ENCODE measurements at places on chromosomes 3 and 15.
A peak's percentile ranks its signal among the peaks of the same experiment; 100 is the strongest.

DNA sequence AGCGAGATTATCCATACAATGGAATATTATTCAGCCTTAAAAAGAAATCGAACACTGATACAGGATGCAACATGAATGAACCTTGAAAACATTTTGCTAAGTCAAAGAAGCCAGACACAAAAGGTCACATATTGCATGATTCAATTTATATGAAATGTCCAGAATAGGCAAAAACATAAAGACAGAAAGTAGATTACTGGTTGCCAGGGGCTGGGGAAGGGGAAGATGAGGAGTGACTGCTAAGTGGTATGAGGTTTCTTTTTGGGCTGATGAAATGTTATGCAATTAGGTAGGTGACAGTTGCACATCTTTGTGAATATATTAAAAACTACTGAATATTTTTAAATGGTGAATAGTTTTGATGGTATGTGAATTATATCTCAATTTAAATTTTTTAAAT is 38.3 kb downstream of the LRRFIP2 start:
- no peak for DNase-seq

DNA sequence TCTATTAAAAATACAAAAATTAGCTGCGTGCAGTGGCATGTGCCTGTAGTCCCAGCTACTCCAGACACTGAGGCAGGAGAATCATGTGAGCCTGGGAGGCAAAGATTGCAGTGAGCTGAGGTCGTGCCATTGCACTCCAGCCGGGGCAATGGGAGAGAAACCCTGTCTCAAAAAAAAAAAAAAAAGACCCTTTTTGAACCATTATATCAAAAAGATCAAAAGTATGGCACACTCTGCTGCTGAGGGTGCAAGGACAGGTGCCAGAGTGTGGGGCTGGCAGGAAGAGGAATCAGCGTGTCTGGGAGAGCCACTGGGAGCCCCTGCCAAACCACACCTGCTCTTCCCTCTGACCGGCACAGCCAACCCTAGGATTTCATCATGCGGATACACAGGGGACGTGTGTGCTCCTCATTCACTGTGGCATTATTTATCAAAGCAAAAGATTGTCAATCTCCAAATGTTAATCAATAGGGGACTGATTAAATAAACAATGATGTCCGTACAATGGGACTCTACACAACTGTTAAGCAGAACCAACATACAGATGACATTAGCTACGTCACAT is 147.3 kb upstream of the TLE3 start:
- no peak for DNase-seq

DNA sequence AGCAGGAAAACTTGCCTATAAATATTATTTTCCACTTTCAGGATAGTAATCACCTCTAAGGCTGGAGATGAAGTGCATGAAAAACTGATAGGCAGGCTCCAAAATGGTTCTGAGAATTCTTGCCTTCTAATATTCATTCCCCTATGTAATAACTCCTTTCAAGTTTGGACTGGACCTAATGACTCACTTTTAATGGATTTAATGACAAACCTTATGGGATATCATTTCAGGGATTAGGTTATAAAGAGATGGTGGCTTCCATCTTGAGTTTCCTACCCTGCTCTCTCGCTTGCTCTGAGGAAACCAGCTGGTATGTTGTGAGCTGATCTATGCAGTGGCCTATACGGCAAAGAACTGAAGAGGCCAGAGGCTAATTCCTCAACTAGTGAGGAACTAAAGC is 192.0 kb downstream of the BCHE start:
- no peak for DNase-seq

GRCh38 chr15:60512937-60513336 is 34.0 kb upstream of the ICE2 start:
- no peak for DNase-seq

- DNase-seq = no peak
These were observed 33.5 kb downstream of the TKT start for GRCh38 chr3:53222183-53222901.

GRCh38 chr3:37450561-37450960 is 276.2 kb upstream of the LRRFIP2 start:
- DNase-seq = no peak

- no peak for DNase-seq
These were observed 41.9 kb downstream of the COLQ start for GRCh38 chr3:15479400-15480224.

DNA sequence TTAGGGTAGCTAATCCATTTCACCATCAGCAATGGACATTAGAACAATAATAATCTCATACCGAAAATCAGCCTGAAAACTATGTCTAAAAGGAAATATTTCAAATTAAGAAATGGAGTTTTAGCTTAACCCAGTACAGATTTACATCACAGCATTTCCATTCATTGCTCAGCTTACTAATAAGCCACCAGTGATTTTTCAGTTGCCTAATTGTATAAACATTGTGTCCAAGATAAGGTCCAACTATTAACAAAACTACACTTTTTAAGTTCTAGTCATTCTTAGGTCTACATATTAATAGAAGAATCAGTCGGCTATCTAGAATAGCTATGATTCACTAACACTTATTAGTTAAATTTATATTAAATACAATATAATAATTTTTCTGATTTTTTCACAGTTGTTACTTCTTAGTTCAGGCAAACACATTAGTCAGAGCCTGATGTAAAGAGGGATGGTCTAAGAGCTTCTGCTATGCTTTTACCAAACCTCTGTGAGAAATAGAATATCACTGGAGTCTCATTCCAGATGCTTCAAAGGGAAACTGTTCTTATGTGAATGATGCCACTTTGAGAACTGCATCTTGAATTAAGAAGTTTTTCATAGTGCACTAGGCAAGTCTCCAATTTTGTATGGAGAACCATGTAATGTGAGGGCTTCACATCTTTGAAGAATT is 74.1 kb downstream of the CMSS1 start:
- DNase-seq = no peak

GRCh38 chr3:117762621-117763037 is 1053.0 kb downstream of the TUSC7 start:
- no peak for DNase-seq

GRCh38 chr15:94532226-94532625 is 300.9 kb downstream of the MCTP2 start:
- no peak for DNase-seq

- DNase-seq = no peak
These were observed 49.6 kb upstream of the ICE2 start for GRCh38 chr15:60528530-60528929.

DNA sequence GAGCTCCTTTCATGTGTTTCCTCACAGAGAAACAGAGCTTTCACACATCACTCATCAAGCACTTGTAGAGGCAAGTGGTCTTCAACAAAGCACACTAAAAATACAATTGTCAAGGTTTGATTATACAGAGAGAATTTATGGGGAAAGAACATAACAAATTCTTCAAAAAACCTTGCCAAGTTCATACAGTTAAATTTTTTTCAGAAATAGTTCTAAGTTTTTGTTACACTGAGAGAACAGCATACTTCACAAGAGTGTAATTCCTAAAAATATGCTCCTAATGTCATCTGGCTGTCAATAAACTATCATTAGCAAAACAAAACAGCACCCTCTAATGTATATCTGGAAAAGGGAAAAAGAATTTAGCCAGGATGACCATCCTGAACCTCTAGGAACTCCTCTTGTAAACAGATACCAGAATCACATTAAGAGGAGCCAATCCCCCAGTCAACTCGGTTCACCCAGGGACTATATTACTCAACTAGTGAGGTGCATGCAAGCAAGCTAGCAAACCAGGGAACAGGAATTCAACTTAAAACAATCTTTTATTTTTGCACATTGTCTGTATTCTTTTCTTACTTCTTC is 63.3 kb downstream of the RAD18 start:
- peak; percentile 49 for DNase-seq

DNA sequence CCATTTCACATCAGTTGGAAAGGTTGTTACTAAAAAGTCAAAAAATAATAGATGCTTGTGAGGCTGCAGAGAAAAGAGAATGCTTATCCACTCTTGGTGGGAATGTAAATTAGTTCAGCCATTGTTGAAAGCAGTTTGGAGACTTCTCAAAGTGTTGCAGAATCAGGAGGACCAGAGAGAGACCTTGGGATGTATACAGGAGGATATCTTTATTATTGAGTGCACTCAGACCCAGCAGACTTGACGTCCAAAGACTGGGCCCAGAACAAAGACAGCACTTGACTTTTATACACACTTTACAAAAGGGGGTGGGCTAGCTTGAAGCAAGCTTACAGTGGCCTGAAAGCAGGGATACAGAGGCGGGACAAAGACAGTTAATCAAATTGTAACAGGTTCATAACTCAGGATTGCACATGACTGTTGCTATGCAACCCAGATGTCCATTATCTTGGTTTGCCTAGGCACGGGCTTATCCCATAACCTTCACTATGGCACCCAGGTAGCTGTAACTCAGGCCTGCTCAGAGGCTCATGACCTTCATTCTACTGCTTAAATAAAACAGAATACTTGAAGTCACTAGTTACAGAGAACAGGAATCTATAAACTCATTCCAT is 127.7 kb downstream of the SPATA16 start:
- no peak for DNase-seq

DNA sequence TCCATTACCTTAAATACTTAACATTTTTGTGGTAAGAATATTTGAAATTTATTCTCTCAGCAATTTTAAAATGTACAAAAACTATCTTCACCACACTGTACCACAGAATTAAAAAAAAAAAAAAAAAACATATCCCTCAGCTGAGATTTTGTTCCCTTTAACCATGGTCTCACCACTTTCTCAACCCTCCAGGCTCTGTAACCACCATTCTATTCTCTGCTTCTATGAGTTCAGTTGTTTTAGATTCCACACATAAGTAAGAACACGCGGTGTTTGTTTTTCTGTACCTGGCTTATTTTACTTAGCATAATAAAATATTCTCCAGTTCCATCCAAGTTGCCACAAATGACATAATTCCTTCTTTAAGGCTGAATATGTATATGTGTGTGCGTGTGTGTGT is 41.5 kb downstream of the CSNK1G1 start:
- no peak for DNase-seq

- no peak for DNase-seq
These were observed 30.1 kb downstream of the ISL2 start for GRCh38 chr15:76366714-76367113.

DNA sequence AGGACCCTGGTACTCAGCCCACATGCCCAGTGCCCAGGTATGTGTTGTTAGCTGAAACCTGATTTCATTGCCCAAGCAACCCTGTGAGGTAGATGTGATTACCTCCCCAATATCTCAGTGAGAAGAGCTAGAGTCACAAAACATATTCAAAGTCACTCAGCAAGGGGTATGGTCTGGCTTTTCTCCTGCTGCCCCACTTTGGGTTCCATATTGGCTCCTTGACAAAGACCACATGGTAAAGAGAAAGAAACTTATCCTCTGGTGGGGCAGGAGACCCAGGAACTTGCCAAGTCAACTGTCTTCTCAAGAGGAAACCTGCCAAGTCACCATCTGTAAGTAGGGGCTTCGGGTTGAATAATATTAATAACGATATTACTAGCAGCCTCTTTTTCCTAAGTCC is 148.3 kb upstream of the LMCD1 start:
- no peak for DNase-seq

GRCh38 chr3:47057212-47057671 is 77.8 kb downstream of the NBEAL2 start:
- no peak for DNase-seq

DNA sequence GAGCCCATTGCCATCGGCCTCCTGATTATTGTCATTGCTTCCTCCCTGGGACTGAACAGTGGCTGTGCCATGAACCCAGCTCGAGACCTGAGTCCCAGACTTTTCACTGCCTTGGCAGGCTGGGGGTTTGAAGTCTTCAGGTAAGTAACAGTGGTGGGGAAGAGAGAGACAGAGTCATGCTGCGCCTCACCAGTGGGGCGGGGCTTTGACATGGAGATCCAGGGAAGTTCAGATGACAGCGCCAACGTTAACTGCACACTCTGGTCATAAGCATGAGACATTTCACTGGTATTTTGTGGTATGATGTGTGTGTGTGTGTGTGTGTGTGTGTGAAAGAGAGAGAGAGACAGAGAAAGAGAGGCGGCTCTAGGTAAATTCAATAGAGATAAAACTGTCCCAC is 41.0 kb downstream of the AQP9 start:
- no peak for DNase-seq

DNA sequence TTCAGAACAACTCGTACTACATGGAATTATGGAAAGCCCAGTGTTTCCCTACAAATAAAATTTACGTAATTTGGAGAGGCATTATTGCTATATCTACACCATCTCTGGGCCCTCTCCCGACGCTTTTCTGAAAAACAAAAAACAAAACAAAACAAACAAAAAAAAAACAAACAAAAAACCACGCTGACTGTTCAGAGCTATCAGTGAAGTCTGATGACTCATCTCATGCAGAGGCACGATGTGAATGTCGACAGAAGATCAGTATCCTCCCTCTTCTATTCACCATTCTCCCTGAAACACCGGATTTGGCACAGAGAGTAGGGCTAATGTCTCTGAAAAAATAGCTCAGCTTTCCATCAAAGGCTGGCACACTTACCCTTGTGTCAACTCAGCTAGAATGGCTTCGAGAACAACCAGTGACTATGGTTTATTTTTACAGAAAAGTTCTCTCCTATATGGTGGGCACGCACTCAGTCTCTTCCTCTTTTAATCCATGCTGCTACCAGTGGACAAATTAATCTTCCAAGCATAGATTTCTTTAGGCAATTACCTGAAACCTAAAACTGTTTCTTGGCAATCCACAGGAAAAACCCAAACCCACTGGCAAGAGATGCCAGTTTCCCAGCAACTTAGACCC is 1.5 kb downstream of the CRBN start:
- DNase-seq = no peak

GRCh38 chr3:71565976-71566375 is 17.6 kb downstream of the FOXP1 start:
- DNase-seq = no peak

DNA sequence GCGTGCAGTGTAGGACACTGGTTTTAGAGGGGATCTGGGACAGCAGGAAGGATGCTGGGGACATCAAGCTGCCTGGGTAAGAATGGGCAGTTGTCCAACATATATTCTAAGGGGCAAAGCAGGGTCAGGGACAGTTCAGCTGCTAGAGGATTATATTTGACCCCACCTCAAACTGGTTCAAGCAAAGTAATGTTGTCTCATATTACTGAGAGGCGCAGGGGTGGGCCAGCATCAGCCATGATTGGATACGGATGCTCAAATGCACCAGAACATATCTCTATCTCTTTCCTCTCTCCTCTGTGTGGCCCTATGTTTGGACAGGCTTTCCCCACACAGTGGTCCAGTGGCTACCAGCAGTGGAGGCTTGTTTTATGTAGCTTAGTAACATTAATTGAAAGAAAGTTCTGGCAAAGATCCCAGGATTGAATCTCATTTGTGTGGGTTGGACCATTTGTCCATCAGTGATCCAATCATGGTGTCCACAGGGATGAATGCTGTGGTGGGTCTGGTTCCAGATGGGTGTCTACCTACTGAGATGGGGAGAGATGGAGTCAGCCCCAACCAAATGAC is 49.8 kb upstream of the RGMA start:
- DNase-seq = no peak
